Choroid plexus epithelial cell (primary cell): ENCODE measurements at places on chromosomes 6 and 20.

GRCh38 chr20:4633780-4634179 is 87.9 kb upstream of the PRND start:
- DNase-seq: peak; percentile 83

DNA sequence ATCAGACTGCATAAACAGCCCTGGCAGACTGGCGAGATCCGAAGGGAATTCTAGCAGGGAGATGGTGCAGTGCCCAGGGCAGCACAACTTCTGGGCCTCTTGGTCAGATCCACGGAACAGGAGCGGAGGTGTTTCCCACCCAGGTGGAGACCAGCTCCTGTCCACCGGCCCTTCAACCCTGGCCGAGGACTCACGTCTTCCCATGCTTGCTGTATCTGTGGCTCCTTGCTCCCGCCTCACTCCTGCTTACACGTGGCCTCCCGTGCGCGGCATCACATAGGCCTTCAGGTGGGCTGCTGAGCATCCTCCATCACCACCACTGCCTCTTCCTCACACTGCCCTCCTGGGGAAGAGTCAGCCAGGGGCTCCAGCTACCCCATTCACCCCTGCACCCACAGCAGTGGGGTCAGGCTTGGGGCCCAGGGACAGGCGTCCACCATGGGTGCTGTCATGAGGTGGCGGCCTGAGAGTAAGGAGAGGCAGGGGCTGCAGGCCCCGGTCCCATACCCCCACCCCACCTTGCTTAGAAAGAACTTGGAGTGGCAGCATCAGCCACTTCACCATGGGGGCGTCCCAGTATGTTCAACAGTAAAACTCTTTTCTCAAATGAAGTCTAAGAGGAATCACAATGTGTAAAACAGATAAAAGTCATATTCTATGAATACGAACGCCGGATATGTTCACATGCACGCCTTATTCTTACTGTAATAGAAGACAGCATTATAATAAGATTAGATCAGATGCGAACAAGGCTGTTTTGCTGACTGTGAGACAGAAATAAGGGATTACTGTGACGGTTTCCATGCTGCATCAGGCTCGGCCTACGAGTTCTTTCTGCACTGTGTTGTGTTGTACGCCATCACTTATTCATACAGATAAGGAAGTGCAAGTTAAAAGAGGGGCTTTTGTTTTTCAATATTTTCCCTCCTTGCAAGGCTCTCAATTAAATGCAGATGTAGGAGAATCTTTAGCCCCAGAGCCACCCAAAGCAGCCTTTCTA is 165.4 kb downstream of the GRM4 start:
- no peak for DNase-seq

DNA sequence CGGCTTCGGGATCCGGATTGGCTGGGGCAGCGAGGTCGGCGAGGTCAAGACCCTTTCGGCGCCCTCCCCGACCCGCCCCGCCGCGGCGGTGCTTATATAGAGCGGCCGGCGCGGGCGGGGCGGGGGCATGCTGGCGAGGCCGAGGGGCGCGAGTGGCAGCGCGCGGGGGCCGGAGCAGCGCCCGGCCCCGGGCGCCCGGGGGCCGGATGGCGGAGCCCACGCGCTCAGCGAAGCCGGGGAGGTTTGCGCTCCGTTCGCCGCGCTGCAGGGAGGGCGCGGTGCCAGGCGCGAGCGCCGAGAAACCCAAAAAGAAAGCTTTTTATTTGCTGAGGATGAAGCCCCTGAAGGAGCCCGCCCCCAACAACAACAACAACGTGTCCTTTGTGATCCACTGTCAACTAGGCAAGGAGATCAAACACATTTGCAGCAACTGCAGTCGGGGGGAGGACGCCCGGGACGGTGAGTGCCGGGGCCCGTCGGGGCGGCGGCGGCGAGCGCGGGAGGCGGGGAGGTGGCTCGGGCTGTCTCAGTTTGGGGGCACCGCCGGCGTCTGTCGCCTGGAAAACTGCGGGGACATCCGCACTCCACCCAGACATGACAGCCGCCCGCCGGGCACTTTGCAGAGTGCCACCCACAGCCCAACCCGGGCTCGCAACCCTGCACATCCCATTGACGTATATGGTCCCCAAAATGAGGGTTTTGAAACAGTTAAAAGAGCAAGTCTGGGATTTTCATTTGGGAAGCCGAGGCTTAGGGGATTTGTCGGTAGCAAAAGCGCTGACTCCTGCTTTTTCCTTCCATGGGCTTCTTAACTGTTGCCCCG is 297.3 kb downstream of the PHACTR1 start:
- peak; percentile 21 for DNase-seq

DNA sequence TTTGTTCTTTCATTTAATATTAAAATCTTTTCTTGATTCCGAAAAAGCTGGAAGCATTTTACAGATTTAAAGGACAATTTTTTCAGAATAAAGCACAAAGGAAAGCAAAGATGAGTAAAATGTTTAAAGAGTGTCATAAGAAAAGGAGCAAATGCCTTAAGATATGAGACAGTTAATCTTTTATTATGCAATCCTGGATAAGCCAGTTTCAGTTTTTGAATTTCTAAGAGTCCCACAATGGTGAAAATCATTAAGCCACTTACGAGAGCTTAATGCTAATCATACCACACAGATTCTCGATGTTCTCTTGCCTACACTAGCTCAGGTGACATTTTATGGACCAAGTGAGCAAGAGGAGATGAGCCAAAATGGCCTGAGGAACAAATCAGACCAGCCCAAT is 103.7 kb upstream of the RNF217 start:
- DNase-seq: no peak

DNA sequence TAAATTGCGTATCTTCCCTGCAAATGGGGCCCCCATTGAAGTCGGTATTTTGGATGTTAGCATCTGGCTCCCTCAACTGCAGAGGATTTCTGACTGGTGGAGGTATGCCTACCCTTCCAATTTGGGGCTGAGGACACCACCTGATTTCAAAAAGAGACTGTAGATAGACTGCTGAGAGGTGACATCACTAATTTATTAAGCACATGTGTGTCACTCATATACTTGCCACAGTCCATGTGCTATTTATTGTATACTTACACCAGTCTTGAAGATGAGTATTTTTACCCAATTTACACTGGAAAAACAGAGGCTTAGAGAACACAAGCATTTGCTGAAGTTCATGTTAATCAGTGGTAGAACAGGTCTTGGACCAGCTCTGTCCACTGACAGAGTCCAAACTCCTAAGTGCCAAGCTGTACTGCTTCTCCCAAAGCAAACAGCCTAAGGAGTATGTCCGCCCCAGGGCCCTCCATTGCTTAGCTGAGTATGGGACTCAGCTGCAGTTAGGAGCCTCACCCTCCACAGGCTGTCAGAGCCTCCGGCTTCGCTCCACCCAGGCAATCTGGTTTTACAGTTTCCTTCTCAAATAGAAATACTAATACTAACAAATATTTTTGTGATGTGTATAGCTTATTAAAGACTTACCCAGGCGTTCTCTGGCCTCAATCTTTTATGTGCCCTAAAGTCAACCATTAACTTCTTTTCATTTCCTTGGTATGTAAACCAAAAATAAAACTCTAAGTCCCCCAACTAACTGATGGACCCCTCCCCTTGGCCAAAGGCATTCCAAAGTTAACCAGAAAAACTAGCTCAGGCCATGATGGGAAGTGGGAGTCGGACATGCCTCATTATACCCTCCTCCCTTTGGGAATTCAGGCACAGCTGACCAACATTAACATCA is 17.5 kb downstream of the RIN2 start:
- no peak for DNase-seq

GRCh38 chr6:128000363-128000762 is 99.5 kb upstream of the THEMIS start:
- no peak for DNase-seq

GRCh38 chr20:59756241-59756640 is 151.9 kb downstream of the PHACTR3 start:
- no peak for DNase-seq

DNA sequence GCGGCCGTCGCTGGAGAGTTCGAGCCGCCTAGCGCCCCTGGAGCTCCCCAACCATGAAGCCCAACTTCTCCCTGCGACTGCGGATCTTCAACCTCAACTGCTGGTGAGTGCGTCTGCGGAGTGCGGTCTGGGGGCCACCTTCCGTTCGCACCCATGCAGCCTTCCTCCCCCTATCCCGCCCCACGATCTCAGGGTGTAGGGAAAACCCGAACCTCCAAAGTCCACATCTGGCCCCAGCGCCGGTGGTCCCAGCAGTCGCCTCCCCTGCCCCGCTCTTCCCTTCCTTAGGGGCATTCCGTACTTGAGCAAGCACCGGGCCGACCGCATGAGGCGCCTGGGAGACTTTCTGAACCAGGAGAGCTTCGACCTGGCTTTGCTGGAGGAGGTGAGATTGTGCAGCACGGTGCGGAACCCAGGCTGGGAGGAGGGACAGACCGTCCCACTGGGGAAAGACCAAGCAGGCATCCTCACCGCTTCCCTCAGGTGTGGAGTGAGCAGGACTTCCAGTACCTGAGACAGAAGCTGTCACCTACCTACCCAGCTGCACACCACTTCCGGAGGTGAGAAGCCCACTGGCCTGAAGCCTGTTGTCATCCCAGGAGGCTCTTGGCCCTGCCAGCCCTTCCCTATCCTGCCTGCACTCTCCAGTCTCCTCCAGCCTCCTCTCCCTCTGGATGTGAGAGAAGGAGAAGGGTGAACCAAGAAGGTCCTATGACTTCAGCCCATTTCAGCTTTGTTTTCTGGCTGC is 719 bp downstream of the SMPD2 start:
- peak; percentile 72 for DNase-seq

DNA sequence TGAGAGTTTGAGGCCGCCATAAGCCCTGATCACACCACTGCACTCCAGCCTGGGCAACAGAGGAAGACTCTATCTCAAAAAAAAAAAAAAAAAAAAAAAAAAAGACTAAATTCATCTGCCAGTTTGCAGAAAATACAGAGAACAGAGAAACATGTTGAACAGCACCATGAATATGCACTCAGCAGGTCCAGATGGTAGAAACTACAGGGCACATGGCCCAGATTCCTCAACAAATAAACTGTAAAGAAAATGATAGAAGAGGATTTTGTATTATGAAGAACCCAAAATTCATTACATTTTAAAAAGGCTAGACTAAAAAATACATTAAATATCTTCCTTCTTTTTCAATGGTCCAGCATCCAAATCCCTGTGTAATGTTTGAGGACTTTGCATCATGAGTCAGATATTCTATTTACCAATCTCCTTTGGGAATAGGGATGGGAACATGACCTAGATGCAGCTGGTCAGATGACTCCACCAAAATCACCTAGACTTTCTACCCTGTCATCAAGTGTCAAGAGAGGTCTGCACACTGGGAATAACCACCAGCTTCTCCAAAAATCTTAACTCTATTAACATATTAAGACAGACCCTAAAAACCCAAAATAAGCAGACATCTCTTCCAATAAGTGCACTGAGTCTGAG is 189.1 kb upstream of the TCF21 start:
- no peak for DNase-seq

DNA sequence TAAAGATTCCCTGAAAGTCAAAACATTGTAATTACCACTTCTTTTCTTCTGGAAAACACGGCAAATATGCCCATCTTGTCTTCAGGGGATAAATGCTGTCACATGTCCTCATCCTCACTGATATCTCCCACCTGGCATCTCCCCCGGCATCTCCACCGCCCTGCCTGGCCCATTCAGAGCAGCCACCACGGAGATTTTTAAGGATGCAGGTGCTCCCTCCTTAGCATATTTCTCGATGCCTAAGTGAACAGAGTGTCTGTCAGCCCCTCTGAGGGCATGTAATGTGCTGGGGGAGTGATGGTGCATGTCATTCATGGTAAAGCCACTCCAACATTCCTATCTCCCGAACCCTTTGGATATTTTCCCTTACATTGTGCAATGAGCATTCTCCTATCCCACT is 215.5 kb downstream of the PREX1 start:
- DNase-seq: no peak

DNA sequence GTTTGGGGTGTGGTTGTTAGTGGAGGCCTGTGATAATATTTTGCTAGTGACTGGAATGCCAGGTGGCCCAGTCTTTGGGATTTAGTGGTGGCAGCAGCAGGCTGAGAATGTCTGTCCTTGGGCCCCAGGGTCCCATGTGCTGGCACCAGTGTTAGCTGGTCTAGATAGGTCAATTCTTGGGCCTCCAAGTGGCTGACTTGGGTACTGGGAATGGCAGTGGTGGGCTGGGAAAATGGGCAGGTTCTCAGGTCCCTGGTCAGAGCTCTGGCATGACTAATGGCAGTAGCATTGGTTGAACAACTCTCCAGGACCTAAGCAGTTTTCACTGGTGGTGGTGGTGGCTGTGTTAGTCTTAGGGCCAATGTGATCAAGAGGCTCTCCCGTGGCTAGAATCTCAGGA is 50.3 kb downstream of the OLIG3 start:
- no peak for DNase-seq

DNA sequence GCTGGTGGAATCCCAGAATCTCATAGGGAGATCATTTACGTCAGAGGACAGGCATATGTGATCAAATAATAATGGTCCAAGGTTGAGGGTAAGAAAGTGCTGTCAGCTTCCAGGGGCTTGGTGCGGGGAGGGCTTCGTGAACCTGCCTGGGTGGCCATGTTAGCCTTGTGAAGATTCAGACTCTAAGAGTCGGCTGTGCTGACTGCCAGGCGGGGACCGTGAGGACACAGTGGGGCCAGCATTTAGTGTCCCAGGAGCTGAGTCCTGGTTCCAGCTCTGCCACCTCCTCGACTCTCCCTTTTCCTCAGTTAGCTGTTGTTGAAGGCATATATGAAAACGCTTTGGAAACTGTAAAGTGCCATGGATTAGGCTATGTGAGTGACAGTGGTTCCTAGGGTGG is 33.5 kb downstream of the VSTM2L start:
- no peak for DNase-seq

- peak; percentile 93 for DNase-seq
Measured at GRCh38 chr6:5214570-5215052, 46.1 kb downstream of the LYRM4 start.

DNA sequence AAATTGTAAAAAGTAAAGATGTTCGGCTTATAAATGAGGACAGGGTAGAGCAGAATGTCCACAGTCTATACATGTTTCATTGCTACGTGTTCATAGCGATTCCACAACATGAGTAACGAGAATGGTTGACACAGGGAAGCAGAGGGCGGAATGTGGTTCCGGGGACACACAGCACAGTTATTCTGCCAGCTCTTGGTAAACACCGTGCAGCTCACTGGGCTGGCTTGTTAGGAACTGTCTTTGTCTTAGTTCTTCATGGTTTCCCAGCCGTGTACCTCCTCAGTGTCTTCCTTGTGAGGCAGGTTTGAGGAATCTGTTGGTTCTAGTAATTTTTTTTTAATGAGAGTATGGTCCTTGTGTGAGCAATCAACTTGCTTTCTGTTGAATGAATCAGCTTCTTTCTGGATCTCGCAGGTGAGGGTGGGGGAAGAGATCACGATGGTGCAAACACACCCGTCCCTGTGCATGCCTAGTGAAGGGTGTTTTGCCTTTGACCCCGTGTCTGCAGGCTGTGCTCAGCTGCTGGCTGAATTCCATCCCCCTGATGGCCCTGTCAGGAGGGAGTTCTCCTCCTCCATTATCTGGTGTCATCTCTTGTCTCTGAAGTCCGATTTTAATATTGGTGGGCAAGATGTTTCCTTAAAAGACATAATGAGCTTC is 168.2 kb downstream of the SMOC2 start:
- DNase-seq: no peak

DNA sequence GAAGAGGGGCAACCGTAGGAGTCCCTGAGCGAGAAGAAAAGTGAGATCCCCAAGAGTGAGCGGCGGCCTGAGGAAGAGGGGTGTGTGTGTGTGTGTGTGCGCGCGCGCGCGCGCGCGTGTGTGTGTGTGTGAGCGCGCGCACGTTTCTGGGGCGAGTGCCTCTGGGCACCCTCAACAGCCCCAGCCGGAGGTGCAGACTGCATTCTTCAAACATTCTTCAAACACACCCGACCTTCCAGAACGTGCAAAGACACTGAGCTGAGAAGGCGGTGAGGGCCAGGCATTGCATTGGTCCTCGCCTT is 76.2 kb upstream of the FOXP4 start:
- peak; percentile 65 for DNase-seq

- no peak for DNase-seq
Measured at GRCh38 chr6:47581591-47581990, 104.0 kb downstream of the CD2AP start.
